ENCODE measurements at places on chromosomes 11 and 22. TPM values are rescaled to one million over a fixed set of nuclear protein-coding genes. Genes with fewer than 3 reads are reported as not detected.

The CNGA4 gene
- total RNA-seq: not detected

The LRRC32 gene
- 0.73 TPM for total RNA-seq

The HBG1 gene
- not detected for total RNA-seq

The OTOG gene
- not detected for total RNA-seq

The GLYAT gene
- not detected for total RNA-seq

The MMP27 gene
- not detected for total RNA-seq

The CTSW gene
- total RNA-seq: not detected

The LRFN4 gene
- total RNA-seq: 17.2 TPM

The OR6T1 gene
- not detected for total RNA-seq

The IGLL5 gene
- total RNA-seq: not detected

The OR5AR1 gene
- total RNA-seq: not detected

The SLC43A3 gene
- total RNA-seq: 319 TPM

The RBX1 gene
- total RNA-seq: 44.7 TPM

The TEX12 gene
- not detected for total RNA-seq

The LDLRAD3 gene
- 34.7 TPM for total RNA-seq

The RIMBP3B gene
- not detected for total RNA-seq

The C11orf42 gene
- not detected for total RNA-seq

The PAX6 gene
- not detected for total RNA-seq

The CSRP3 gene
- not detected for total RNA-seq

The KIF18A gene
- total RNA-seq: 10.5 TPM

The SEC14L6 gene
- total RNA-seq: not detected

The PLAAT2 gene
- total RNA-seq: not detected

The GUCY1A2 gene
- under 0.01 TPM for total RNA-seq

The SAA4 gene
- not detected for total RNA-seq

The CHST1 gene
- total RNA-seq: 0.31 TPM

The TENM4 gene
- total RNA-seq: 0.15 TPM

The IGF2 gene
- 0.15 TPM for total RNA-seq
